ENCODE measurements at places on chromosomes 6 and 20. TPM values are rescaled to one million over a fixed set of nuclear protein-coding genes. Genes with fewer than 3 reads are reported as not detected.
A peak's percentile ranks its signal among the peaks of the same experiment; 100 is the strongest.

Gene VWA7
- total RNA-seq = under 0.01 TPM

Gene KLHDC3
- total RNA-seq = 72.2 TPM

Gene MSH5
- 2.3 TPM for total RNA-seq

Gene SALL4
- 0.51 TPM for total RNA-seq

Gene ANGPT4
- under 0.01 TPM for total RNA-seq

GRCh38 chr6:56347526-56347925, 100.1 kb upstream of the COL21A1 start:
- no peak for DNase-seq

DNA sequence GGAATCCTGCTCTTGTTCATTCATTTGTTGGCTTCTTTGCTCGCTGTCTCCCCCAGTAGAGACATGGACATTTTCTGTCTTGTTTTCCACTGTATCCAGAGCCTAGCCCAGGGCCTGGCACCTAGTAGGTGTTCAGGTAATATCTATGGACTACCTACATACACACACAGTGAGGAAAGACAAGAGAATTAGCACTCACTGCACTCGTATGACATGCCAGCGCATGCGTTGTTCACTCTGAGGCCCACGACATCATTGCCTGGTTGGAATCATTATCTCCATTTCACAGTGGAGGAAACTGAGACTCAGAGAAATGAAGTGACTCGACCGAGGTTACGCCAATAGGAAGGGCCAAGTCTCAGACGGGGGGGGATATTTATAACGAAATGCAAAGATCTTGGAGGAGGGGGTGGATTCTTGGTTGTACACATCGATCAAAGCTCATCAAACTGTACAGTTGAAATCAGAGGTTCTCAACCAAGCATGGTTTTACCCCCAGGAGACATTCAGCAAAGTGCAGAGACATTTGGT, 140.1 kb upstream of the PTPN1 start:
- no peak for DNase-seq

DNA sequence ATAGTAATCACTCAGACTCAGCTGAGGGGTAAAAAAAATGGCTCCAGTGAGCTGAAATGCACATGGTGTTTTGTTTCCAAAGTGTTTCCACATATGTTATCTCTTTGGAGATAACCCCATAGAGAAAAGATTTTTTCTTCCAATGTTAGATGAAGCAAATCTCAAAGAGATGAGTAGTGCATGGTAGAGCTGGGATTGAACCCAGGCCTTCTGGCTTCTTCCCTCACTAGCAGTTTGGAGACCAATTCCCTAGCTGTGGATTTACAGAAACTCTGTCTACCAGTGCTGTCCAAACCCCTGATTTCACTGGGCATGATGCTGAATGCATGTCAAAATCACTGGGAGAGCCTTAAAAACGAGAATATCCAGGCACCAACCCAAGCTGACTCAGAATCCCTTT, 165.1 kb downstream of the LRFN2 start:
- no peak for DNase-seq

- no peak for DNase-seq
Measured at GRCh38 chr20:32333181-32333987, 24.7 kb upstream of the ASXL1 start.

DNA sequence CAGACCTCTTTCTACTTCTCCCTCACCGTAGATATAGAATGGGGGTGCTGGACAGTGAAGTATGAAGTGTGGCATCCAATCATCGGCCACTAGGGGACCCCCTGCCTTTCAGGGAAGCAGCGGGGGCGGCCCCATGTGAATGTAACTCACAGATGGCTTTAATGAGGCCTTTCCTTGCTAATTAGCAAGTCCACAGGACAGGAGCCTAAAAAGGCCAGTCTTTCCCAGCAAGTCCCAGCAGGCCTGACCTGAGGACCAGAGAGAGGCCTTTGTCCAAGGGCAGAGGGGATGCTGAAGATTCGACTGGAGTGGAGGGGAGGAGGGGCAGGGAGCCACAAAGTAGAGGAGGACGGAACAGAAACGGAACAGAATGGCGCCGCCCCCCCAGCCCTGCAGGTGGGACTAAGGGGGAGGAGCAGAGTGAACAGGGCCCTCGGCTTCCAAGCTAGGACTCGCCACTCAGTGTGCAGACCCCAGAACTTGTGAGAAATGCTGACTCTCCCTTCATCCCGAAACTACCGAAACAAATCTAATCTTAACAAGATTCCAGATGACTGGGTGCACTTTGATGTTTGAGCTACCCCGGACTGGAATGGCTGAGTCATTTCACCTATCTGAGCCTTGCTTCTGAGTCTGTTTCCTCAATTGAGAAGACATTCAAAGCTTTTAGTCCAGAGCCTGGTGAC, 5.8 kb downstream of the C6orf132 start:
- DNase-seq = peak; percentile 91

- DNase-seq = no peak
Measured at GRCh38 chr6:125742024-125742423, 7.4 kb upstream of the HEY2 start.

All from fibroblast of lung (primary cell).